Breast epithelium (tissue), 4 donors: ENCODE measurements at places on chromosomes 13 and 19.

- DNase-seq = peak; percentile 99
Observed at GRCh38 chr19:7522072-7522922, at the start of gene MCOLN1. Gene MCOLN1, plus strand, starts transcription at chr19:7522624. Its CDS starts 127 bp downstream, at chr19:7522751.

- no peak for DNase-seq
Observed at GRCh38 chr19:40596608-40597328, 4.4 kb upstream of the LTBP4 start.

DNA sequence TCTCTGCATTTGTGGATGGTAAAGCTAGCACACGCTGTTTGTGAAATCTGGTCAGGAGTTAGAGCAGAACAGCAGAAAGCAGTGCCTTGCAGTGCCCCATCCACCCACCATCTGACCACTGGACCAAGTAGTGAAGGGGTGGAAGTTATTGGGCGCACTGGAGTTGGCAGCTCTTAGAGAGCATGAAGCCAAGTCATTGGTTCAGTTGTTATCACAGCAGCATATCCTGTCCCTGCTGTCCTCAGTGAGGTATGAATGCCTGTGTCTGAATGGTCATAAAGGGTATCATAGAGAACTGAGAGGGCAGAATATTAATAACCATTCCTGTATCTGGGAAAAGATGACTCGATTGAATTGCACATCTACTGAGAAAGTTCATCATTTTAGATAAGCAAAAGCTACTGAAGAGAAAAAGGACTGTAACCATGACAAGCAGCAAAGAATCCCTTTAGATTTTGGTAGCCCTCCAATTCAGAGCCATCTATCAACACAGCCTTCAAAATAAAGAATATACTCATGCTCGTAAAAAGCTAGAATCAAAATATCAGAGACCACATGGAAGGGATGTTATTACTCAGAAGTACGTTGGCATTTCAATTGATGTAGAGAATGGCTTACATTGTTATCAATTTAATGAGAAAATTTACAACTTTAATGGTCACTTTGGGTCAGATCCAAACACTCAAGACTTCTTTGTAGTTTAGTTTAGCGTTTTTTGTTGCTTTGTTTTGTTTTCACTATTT is 919.0 kb downstream of the EFNB2 start:
- DNase-seq = no peak

- no peak for DNase-seq
Observed at GRCh38 chr13:66265371-66265770, 964.8 kb downstream of the PCDH9 start.

GRCh38 chr19:4172861-4173473 is 9.4 kb downstream of the SIRT6 start:
- DNase-seq = peak; percentile 68

- DNase-seq = no peak
Observed at GRCh38 chr13:80830431-80830830, 489.5 kb upstream of the SPRY2 start.

- DNase-seq = no peak
Observed at GRCh38 chr13:48266701-48267639, 34.0 kb downstream of the ITM2B start.

- DNase-seq = no peak
Observed at GRCh38 chr13:114054264-114054663, 78.2 kb downstream of the RASA3 start.

DNA sequence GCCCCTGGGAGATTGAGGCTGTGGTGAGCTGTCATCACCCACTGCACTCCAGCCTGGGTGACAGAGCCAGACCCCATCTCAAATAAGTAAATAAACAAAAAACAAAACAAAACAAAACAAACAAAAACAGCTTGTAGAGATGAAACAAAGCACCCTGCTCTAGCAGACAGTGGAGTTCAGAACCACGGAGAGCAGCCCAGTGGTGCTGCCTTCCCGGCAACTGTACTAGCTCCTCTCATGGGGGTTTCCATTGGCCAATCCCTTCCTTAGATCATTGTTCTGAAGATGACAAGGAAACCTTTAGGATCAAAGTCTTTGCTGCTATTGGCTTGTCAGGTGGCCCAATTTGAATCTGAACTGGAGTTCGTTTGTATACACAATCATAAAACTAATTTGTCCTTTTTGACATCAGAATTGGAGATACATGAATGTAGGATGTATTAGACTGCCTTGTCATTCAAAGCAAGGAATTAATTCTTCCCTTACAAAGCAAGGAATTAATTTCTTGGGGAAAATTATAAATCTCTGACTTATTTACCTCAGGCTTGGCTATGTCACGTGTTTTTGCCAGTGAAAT is 19.7 kb upstream of the SYCN start:
- DNase-seq = no peak

GRCh38 chr13:57627663-57628062 is 3.9 kb upstream of the PCDH17 start:
- no peak for DNase-seq

- no peak for DNase-seq
Observed at GRCh38 chr19:55071129-55071502, 4.6 kb upstream of the EPS8L1 start.

GRCh38 chr13:33799950-33800592 is 17.9 kb upstream of the RFC3 start:
- no peak for DNase-seq

GRCh38 chr19:38392707-38393308 is 4.3 kb downstream of the SPRED3 start:
- no peak for DNase-seq

GRCh38 chr19:41799444-41800000 is 3.1 kb downstream of the CEACAM3 start:
- DNase-seq = no peak

GRCh38 chr19:40549007-40549708 is 27.5 kb upstream of the SHKBP1 start:
- no peak for DNase-seq

GRCh38 chr19:38682872-38683392 is 35.5 kb downstream of the ACTN4 start:
- DNase-seq = no peak

- no peak for DNase-seq
Observed at GRCh38 chr13:76009267-76009890, 373.2 kb downstream of the LMO7 start.

DNA sequence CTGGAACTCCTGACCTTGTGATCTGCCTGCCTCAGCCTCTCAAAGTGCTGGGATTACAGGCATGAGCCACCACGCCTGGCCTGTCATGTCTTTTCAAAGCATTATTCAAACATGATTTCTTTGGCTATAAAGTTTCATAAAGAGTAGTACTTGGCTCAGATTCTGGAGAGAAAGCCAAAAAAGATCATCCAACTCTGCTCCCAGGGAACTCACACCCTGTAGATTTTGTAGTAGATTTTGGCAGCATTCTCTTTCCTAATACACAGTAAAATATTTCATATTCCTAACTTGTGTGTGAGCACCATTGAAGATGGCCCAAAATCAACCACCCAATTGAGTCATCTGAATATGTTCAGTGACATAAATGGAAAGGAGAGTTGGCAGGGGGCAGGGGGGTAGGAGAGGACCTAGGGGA is 48.4 kb downstream of the CAB39L start:
- no peak for DNase-seq

DNA sequence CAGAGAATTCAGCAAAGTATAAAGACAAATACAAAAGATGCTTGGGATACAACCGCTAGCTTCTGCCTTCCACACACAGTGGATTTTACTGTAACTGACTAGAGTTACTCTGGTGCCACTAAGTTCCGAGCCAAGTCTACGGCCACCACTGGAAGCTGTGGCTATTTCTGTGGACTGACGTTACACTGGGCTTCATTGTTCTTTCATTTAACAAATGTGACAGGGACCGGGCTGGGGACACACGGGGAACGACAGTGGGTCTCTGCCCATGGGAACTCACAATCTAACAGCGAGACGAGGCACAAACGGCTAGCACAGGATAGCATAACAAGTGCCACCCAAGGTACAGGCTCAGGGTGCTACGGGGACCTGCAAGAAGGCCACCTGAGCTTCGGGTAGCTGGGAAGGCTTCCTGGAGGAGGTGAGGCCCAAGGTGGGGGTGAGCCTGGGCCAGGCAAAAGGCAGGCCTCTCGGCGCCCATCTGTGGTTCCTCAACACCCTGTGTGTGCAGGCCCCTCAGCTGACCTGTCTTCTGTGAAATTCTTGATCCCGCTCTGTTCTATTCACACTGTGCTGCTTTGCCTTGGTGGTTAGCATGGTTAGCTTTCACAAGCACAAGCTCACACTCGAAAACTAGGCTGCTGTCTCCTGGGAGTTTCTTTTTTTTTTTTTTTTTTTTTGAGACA is 10.3 kb upstream of the IL4I1 start:
- DNase-seq = no peak

GRCh38 chr19:4393947-4394590 is 6.3 kb downstream of the SH3GL1 start:
- DNase-seq = no peak
